ENCODE measurements at places on chromosomes 1 and 21. TPM values are rescaled to one million over a fixed set of nuclear protein-coding genes. Genes with fewer than 3 reads are reported as not detected.

DNA sequence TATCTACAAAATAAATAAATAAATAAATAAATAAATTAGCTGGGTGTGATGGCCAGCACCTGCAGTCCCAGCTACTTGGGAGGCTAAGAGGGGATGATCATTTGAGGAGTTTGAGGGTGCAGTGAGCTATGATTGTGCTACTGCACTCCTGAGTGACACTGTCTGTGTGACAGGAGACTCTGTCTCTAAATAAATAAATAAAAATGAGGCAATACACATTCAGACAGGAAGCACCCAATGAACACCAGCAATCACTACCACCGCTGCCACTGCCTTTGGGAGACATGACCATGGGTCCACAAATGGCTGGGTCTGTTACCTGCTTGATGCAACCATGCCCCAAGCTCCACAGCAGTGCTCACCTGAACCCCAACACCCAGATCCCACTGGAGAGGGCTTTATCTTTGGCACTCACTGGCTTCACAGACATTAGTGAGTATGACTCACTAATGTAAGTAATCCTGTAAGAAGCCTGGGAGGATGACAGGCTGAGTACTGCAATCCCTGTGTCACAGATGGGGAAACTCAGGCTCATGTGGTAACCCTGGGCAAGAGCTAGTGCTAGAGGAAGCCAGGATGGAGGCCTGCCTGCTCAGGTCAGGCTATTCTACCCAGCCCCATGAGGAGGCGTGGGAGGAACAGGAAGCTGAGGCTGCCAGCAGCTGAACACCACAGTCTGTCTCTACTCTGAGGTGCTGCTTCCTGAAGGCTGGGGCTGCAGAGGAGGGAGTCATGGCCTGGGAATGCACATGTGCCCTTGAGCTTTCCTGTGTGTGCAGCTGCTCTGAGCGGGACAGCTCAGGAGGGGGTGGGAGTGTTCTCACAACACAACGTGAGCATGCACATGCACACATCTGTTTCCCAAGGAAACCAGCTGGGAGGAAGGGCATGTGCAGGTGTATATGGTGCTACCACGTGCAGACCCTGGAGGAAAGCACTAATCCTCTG, 43.0 kb downstream of the SLC9A1 start:
- peak; percentile 80 for DNase-seq

DNA sequence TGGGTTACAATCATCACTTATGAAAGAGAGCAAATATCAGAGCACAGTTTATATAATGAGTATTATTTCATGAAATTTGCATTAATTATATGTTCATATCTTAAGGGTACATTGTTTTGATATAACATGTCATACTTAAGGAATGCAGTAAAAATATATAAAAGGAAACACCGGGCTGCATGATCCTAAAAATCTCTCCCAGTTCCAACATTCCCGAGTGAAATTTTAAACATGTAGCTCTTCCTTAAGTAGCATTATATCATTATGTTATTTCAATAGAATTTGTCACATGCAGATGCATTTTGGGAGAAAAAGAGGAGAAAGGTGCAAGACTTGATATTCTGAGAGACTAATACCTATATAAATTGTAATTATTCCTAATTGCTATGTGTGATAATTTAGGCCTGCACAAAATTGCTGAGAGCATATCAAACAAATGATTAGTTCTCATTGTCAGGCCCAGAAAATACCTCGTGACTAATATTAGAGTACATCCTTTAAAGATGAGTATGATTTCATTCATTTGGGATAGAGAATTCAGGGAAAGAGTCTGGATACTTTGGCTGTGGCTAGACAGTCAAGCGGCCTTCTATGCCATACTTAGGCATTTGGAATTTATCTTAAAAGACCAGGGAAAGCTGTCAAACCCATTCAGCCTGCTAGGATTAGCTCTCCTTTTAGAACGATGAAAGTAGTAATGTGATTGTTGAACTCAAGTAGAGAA, 86.8 kb downstream of the ADGRL2 start:
- DNase-seq, result no peak

DNA sequence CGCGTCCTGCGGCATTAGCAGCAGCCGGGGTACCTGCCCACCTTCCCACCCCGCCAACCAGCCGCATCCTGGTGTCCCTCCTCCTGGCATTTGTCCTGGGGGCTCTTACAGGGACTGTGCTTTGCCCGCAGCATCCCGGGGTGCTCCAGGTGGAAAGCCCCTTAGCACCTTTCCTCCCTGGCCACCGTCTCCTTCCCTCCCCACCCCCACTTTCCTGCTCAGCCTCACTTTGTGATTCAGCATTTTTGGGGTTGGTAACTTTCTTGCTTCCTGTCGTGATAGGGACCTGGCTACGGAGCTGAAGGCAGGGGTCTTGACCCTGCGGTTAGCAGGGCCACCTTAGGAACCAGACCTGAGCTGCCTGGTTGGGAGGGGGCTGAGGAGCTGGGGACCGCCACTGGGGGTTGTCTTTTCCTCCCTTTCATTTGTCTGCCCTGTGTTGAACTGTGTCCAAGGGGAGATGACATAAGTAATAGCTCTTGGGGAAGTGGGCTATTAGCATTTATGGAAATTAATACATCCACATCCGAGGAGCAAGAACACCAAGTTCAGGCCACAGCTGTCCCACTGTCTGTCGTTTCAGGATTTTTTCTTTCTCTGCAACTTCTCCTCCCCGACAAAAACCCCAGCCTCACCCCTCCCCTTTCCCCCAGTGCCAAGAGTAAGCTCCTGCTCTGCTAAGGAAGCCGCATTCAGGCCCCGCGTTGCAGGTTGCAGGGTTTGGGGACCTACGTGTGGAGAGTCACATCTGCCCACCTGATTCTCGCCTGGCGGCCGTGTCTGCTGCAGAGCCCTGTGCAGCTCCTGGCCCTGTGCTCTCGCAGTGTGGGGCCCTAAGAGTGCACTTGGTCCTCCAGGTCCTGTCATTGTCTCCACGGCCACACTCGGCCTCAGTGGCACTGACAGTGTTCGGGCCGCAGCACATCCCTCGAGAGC, 1.6 kb upstream of the NPHP4 start:
- DNase-seq, result no peak

GRCh38 chr1:94017155-94017829, 103.7 kb downstream of the ABCA4 start:
- DNase-seq, result no peak

DNA sequence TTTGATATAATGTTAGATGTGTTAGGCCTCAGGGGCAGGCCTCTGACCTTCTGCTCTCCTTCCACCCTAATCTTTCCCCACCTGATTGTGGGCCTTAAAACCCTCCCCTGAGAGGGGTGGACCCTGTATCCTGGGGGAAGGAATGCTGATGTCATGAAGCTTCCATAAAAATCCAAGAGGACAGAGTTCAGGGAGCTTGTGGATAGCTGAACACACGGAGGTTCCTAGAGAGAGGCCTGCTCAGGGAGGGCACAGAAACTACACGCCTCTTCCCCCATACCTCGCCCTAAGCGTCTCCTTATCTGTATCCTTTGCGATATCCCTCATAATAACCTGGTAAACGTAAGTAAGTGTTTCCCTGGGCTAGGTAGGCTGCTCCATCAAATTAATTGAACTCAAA, 4.3 kb downstream of the MFN2 start:
- DNase-seq, result no peak

GRCh38 chr1:43978264-43978550, 803 bp upstream of the B4GALT2 start:
- DNase-seq, result no peak

DNA sequence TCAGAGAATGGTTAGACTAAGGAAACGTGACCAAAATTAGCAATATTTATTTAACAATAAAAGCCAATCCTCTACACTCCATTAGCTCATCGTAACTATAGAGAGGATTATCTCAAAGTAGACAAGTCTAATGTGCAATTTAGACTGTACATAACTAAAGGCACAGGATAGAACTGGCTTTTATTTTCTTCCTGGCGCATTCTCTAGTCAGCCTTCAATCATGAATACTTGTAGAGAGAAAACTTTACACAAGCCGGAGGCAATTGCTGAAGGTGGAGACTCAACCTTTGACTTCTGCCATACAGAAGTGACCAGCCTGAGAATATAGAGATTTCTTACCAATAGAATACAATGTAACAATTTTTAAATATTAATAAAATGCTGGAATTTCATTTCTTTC, 777.9 kb downstream of the LTN1 start:
- DNase-seq, result no peak

GRCh38 chr1:31626223-31627207, 9.0 kb downstream of the HCRTR1 start:
- DNase-seq, result no peak

- no peak for DNase-seq
Measured at GRCh38 chr1:8551057-8551456, 233.1 kb downstream of the SLC45A1 start.

DNA sequence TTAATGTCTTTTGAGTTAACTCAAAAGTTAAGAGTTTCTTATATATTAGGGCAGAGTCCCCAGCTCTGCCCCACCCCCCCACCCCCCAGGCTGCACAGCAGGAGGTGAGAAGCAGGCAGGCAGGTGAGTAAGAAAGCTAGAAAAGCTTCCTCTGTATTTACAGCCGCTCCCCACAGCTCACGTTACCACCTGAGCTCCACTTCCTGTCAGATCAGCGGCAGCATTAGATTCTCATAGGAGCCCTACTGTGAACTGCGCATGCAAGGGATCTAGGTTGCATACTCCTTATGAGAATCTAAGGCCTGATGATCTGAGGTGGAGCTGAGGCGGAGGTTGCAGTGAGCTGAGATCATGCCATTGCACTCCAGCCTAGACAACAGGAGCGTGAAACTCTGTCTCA, 81.9 kb downstream of the SIM2 start:
- no peak for DNase-seq

GRCh38 chr1:47416319-47417169, 459 bp downstream of the FOXE3 start:
- no peak for DNase-seq

DNA sequence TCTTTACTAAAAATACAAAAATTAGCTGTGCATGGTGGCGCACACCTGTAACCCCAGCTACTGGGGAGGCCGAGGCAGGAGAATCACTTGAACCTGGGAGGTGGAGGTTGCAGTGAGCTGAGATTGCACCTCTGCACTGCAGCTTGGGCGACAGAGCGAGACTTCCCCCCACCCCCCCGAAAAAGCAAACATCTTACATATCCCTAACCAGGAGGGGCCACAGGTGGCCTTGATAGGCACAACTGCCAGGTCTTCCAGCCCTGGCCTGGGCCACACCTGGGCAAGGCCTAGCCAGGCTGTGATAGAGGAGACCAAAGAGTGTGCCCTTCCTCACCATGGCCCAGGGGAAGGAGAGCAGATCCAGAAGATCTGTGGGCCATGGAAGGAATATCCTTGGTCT, 28.6 kb upstream of the POU3F1 start:
- no peak for DNase-seq

Gene CA6
- total RNA-seq, result not detected

Gene ZNF683
- total RNA-seq, result 2.9 TPM

Gene DPT
- 30.7 TPM for total RNA-seq

Gene STX12
- total RNA-seq, result 78.8 TPM

Gene KLF18
- total RNA-seq, result 0.06 TPM

Gene RXRG
- total RNA-seq, result 1.0 TPM

Gene SERINC2
- 122 TPM for total RNA-seq

Gene NBPF6
- not detected for total RNA-seq

Gene GPR3
- total RNA-seq, result 0.09 TPM
